GM23338 (cell line): ENCODE measurements at places on chromosomes 11 and 22.

- no peak for DNase-seq
These were observed 2.5 kb upstream of the EPS8L2 start for GRCh38 chr11:703506-703905.

GRCh38 chr11:114914231-114915005, 236.1 kb downstream of the NXPE2 start:
- DNase-seq, result no peak

DNA sequence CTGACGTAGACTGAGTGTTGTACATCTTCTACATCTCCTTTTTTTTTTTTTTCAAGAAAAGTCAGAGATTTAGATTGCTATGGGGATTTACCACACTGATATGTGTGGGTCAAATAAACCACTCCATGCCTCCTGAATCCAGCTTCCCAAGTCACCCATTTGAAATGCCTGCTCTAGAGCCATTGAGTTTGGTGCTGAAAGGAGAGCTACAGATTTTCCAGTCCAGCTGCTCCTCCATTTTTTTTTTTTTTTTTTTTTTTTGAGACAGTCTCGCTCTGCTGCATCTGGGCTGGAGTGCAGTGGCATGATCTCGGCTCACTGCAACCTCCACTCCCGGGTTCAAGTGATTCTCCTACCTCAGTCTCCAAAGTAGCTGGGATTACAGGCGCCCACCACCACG, 115.2 kb upstream of the TIMP3 start:
- no peak for DNase-seq

DNA sequence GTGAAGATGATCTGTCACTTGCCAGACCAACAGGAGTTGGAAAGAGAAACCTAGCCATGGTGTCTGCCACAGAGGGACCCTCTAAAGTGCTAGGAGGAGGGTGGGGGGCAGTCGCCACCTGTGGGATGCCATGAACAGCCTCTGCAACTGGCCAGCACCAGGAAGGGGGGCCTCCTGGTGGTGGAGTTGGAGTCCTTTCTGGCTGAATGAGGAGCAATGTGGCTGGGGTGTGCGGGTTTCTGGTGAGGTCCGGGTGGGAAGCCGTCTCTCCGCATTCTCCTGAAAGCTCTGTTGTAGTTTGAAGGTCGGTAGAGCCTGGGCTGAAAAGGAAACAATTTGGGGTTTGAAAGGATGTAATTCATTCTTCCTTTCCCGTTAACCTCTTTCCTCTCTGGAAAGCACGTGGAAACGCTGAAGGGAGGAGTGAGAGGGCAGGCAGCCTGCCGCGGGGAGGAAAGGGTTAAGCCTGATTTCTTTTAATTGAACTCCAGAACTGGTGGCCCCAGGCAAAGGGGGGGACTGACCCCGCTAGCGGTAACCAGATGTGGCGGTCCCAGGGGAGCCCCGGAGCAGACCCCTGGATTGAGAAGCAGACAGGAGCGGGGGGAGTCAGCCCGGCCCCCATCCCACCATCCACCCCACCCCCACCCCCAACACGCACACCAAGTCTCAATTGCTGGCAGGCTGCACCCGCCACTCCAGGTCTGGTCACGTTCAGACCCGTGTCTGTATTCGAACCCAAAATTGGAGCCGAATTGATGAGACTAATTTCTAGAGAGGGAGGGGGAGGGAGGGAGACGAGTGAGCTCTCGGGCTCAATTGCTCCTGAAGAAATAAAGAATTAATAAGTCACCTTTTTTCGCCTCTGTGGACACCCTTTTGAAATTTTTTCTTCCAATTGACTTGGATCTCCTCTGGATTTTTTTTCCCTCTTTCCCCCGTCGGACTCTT, 1.8 kb upstream of the FLI1 start:
- DNase-seq, result peak; percentile 74

- DNase-seq, result no peak
These were observed 76.8 kb downstream of the MORC2 start for GRCh38 chr22:30891781-30892180.

- no peak for DNase-seq
These were observed 65.7 kb downstream of the ETS1 start for GRCh38 chr11:128521682-128522054.

DNA sequence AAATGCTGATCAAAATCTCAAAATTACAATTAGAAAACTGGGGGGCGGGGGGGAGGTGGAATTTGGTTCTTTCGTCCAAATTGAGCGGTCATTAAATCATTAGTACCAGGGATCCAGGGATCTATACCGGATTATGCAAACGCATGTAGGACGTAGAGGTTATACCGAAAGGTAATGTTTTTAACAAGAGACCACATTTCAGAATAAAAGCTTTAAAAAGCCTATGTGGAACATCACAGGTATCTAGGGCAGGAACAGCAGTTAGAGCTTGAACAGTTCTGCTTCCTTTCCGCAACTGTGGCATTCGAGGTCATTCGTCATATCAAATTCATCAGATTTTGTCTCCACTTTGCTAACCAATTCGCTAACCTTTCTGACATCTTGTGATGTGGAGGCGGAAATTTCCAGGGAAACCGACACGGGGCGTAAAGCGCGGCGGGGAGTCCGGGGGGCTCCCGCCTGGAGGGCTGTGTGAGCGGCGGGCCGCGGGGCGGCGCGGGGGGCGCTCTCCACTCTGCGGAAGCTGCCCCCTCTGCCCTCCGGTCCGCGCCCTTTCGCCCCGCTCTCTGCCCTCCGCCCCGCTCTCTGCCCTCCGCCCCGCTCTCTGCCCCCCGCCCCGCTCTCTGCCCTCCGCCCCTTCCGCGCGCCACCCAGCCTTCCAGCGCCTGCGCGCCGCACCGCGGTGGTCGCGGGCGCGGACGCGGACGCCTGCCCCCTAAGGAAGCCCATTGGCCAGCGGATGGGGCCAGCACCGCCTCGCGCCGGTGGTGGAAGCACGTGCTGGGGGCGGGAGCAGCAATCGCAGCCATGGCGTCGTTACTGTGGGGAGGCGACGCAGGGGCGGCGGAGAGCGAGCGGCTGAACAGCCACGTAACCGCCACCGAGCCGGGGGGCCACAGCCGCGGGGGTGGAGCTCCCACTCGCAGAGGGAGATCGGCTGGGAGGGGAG, at the start of gene DDX25:
Gene DDX25, plus strand, starts transcription at position 798 of the 949 bp plus-strand sequence. Its CDS starts 10 bp downstream, at position 808.
- DNase-seq, result peak; percentile 88

GRCh38 chr22:23767673-23768548, at the start of gene CHCHD10:
CHCHD10 (minus strand) TSS chr22:23767972; CDS start chr22:23767874, 98 bp downstream.
- DNase-seq, result peak; percentile 90

DNA sequence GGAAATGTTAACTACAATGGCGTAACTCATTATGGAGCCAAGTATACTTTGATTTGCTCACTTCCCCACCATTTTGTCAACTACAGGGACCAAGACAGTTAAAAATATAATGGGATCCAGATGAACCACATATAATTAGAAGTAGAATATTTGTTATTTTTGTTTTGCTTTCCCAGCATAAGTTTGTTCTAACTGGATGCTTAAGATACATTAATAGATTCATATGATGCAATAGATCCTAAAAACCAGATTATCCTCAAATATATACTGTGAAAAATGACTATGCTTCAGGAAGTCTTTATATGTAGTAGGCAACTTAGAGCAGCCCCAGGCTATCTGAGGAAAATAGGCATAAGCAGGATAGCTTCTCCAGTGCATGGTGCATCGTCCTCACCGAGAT, 38.3 kb downstream of the SESN3 start:
- no peak for DNase-seq

GRCh38 chr11:33885338-33886005, 6.4 kb downstream of the LMO2 start:
- no peak for DNase-seq

DNA sequence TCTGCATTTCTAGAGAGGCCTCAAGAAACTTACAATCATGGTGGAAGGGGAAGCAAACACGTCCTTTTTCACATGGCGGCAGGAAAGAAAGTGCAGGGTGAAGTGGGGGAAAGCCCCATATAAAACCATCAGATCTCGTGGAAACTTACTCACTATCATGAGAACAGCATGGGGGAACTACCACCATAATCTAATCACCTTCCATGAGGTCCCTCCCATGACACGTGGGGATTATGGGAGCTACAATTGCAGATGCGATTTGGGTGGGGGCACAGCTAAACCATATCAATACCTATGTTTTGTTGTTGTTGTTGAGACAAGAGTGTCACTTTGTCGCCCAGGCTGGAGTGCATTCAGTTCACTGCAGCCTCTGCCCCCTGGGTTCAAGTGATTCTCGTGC, 29.9 kb downstream of the SFI1 start:
- no peak for DNase-seq

- no peak for DNase-seq
These were observed 10.5 kb downstream of the MCAM start for GRCh38 chr11:119306373-119306890.

DNA sequence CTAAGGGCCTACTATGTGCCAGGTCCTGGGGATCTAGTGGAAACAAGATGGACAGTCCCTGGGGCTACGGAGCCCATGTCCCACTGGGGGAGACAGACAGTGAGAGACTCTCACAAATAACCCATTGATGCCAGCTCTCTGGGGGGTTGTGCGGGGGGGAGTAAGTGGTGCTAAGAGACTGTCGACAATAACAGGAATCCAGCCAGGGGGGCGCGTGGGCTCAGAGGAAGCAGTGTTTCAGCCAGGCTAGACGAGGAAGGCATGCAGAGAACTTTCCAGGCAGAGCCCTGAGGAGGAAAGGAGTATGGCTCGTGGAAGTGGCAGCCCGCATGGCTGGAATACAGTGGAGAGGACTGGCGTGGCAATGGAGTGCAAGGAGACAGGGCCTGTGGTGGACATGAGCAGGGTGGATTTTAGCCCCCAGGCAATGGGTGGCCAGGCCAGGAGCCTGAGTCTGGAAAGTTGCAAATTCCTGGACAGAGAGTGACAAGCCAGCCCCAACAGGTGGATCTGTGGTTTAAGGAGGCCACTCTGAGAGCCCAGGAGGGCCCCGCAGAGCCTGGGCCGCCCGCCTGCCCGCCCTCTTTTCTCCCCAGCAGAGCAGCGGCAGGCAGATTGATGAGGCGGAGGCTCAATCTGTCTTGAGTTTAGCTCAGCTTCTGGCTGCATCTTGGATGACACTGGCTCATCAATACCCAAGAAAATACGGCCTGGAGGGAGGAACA, 40.0 kb upstream of the TCF20 start:
- no peak for DNase-seq
